ENCODE measurements at places on chromosomes 12 and 14.

DNA sequence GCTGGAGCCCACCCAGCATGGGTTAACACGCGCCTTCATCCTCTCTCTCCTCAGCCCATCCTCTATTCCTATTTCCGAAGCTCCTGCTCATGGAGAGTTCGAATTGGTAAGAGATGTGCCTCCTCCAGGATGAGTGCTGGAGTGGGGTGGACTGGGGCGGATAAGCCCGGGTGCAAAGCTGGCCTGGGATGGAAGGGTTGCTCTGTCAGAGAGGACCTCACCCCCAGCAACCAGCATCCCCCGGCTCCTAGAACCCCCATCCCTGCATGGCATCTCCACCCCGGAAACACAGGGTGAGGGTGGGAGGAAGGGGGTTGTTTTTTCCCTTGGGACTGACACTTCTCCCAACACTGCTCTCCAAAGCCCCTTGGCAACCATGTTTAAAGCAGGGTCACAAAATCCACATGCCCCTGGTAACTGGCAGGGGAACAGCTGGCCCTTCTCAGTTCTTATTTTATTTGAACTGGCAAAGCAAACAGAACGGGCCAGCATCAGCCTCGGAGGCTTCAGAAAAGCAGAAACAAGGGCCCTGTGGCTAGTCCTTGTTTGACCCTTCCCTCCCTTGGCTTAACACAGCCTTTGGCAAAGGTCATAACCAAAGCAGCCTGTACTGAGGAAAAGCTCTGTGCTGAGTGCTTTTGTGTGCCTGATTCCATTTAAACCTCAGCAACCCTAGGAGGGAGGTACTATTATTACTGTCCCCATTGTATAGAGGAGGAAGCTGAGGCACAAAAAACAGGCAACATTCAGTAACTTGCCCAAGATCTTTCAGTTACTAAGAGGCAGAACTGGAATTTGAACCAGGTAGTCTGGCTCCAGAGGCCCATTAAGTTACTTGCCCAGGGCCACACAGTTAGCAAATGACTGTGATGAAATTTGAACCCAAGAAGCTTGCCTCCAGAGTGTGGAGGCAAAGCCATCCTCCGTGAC is 4.2 kb downstream of the GSTZ1 start:
- no peak for DNase-seq

GRCh38 chr12:69179786-69180185 is 59.6 kb upstream of the CPSF6 start:
- DNase-seq, result no peak

DNA sequence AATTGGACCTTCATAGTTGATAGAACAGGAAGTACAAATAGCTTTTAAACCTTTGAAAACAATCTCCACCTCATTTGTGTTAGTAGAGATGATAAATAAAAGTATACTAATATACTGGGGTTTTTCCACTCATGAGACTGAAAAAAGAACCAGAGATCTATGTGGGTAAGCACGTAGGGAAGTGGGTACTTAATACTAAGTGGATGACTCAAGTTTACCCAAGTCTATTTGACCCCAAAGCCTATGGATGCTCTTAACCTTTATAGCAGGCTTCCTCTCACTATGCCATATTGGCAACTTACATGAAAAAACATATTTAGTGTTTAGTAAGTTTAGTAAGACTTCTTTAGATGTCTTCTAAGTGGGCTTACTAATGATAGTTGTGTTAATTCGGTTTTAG is 49.2 kb upstream of the CHPT1 start:
- DNase-seq, result no peak

GRCh38 chr12:15534874-15535273 is 212.6 kb downstream of the PTPRO start:
- DNase-seq, result no peak

GRCh38 chr12:111482462-111482861 is 76.7 kb downstream of the SH2B3 start:
- no peak for DNase-seq

DNA sequence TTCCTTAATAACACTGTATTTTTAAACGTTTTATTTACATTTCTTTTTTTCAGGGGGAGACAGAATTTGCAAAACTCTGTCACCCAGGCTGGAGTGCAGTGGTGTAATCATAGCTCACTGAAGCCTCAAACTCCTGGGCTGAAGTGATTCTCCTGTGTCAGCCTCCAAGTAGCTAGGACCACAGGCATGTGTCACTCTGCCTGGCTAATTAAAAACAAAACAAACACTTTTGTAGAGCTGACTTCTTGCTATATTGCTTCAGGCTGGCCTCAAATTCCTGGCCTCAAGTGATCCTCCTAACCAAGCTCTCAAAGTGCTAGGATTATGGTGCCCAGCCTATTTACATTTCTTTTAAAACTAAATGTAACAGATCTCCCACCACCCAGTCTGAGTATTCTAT is 12.7 kb downstream of the CPSF6 start:
- DNase-seq, result no peak

DNA sequence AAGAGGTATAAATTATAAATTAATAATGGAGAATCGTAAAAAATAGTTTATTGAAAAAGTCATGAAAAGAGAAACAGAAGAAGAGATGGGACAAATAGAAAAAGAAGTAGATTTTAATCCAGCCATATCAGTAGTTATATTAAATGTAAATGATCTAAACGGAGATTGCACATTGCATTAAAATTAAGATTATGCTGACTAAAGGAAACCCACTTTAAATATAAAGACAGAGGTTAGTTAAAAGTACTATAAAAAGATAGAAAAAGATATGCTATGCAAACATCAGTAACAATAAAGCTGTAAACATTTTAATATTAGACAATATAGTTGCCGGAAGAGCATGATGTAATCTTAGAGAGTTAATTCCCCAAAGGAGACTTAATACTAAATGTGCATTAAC is 5.4 kb upstream of the MBIP start:
- no peak for DNase-seq

DNA sequence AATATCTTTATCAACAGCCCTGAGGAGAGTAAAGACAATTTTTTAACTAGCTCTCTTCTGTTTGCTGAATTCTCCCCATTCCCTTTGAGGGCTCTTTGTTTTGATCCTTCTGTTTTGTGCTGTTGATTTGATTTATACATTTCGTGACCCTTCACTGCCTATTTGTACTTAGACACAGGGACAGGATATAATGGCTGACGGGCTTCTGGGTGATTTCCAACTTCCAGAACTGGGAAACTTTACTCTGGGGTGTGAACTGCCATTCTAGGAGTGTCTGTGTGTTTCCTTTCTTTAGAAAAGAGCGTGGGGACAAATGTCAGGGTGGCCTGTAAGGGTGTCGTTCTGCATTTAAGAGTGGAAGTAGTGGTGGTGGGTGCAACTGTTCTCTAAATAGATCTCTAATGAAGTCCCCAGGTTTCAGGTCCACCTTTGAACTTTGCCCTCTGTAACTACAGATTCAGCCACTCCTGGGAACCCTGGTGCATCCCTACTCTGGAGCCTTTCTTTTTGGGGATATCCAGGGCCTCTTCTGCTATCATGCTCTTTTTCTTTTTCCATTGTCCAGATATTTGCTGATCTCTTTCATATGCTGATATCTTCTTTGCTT is 22.3 kb upstream of the SSPN start:
- no peak for DNase-seq

All from cardiac septum (tissue), 1 donor.